ENCODE measurements at places on chromosomes 6 and 20.

DNA sequence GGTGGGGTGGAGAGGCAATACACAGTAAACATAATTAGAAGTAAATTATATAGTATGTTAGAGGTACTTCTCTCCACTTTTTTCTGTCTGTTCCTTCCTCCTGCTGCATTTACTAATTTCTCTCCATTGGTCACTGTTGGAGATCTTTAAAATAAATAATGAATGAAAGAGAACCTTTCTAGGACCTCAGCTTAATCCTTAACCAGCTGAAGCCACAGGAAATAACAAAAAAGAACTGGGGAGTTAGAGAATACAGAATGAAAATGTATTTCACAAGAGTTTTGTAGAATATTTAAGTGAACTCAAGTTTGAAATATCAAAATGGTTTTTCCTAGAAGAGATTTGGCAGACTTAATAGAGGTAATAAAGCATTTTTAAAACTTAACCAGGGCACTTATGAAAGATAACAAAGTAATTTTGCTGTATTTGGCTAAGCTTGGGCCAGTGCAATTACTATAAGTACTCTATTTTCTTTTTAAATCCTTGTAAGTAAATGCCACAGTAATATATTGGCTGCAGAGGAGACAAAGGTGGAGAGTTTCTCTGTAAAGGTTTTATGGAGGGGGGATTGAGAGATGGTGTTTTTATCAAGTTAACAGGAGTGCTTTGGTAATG is 405.0 kb downstream of the CDKAL1 start:
- peak; percentile 42 for DNase-seq

DNA sequence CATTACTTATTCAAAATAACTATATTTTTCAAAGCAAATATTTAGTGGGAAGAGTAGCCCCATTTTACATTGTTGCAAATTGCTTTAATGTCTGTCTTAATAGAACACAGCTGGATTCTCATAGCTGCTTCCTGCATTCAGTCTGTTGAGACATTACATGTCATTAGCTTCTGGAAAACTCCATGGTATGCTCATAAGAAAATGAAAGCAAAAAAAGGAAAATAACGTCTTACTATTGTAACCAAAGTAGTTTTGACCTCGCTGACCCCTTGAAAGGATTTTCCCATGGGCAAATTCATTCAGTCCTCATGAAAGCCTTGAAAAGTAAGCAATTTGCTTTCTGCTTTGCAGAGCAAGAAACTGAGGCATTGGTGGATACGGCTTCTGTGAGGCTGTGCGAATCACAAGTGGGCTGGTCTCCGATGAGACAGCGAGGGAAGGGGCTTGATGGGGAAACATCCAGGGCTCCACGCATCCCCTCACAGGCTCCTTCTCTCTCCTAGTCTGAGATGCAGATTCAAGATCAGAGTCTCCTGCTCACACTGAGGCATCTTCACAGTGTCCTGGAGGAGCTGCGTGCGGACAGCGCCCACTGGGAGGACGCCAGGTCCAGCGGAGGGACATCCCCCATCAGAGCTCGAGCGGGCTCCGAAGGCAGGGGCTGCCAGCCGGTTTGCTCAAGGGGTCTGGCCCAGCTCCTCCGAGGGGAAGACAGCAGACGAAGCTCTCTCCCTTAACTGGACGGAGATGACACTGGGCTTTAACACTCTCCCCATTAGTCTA is 3.3 kb downstream of the C20orf202 start:
- no peak for DNase-seq

DNA sequence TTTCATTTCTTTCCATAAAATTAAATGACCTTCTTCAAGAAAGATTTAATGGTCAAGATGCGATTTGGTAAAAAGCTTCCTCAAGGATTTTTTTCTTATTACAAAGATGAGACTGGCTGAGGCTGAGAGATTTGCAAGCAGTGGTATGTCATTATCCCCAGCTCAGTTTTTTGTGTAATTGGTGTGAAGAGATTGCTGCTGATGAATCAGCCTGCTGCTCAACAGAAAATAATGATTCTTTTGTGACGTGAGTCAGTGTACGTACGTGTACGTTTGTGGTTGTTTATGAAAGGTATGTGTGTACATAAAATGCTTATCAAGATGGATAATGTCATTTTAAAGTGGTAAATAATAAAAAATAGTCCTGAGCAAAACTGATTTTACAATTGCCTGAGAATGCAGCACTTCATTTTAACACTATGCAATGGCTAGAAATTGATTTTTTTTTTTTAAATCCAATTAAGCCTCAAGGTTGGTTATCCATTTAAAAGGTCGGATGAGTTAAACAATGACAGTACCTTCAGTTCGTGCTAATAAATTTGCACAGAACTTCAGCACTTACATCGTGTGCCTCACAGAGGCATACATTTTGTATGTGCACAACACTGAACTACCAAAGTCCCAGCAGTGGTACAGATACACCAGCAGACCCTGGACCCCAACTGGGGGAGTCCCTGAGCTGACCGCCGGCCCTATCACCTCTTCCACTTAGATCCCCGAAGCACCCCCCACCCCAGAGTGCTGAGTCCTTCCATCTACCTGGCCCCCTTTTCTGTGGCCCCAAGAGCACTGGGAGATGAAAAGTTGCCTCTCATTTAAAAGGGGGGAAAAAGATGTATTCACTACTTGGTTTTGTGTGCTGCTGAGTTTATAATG is 9.7 kb upstream of the NPEPL1 start:
- DNase-seq, result no peak

- no peak for DNase-seq
Observed at GRCh38 chr6:56334937-56335336, 87.6 kb upstream of the COL21A1 start.

- peak; percentile 24 for DNase-seq
Observed at GRCh38 chr20:44264287-44264686, 17.2 kb downstream of the GDAP1L1 start.

- DNase-seq, result no peak
Observed at GRCh38 chr6:140828856-140829255, 1303.9 kb upstream of the GJE1 start.

- no peak for DNase-seq
Observed at GRCh38 chr6:149445573-149445972, 39.2 kb downstream of the ZC3H12D start.

- DNase-seq, result no peak
Observed at GRCh38 chr6:137952247-137952646, 85.2 kb downstream of the TNFAIP3 start.

DNA sequence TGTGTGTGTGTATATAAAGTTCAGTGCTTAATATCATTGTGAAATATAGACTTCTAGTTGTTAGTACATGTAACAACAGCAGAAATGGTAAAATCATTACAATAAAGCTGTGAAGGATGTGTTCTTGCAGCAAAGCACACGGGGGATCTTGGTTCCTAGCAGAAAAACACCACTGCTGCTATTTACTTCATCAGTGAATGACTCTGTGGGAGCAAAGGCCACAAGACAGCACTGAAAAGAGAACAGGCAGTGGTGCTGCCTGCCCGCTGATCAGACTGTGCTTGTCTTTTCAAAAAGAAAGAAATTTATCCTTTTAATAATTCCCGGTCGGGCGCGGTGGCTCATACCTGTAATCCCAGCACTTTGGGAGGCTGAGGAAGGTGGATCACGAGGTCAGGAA is 689.9 kb upstream of the CITED2 start:
- DNase-seq, result no peak

DNA sequence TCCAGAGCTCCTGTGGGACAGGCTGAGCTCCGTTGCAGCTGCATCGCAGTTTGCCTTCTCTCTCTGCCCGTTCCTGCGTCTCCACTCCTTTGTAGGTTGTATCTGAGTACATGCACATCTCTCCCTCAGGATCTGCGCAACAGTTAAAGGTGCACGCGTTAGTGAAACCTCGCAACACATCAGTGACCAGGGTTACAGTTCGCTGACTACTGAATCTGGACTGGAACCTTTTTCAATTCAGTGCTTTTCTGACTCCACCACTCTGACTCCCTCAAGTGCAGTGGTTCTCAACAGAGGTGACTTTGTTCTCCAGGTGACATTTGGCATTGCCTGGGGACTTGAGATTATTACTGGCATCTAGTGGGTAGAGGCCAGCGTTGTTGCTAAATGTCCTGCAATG is 44.0 kb downstream of the UST start:
- DNase-seq, result peak; percentile 31

DNA sequence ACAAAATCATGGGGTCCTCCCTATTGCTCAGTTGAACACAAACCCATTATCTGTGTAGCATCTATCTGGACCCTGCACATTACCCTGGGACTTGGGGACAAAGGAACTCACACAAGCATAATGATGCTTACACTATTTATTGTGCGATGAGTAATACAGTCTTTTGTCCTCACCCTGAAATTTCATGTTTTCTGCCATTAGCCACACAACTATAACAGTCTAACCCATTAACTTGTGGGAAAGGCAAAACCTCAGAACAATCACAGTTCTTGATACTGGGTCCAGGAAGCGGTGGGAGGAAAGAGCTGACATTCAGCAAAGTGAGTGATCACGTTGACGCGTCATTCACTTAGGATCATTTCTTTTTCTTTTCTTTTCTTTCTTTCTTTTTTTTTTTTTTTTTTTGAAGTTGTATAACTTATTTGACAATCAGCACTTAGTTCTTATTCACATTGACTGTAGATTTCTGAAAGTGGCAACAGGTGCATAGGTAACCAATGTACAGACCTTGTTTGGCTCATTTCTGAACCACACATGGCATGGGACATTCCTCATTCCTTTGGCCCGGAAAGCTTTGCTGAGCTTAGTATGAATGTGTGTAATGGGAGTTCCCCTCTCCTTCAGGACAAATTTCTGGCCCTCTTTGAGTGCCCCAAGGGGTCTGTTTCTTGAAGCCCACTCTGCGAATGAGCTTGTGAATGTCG is 94.8 kb upstream of the CNKSR3 start:
- no peak for DNase-seq

GRCh38 chr6:134896910-134897309 is 53.0 kb downstream of the ALDH8A1 start:
- no peak for DNase-seq

- DNase-seq, result peak; percentile 41
Observed at GRCh38 chr6:148509800-148510581, 167.4 kb downstream of the SASH1 start.

DNA sequence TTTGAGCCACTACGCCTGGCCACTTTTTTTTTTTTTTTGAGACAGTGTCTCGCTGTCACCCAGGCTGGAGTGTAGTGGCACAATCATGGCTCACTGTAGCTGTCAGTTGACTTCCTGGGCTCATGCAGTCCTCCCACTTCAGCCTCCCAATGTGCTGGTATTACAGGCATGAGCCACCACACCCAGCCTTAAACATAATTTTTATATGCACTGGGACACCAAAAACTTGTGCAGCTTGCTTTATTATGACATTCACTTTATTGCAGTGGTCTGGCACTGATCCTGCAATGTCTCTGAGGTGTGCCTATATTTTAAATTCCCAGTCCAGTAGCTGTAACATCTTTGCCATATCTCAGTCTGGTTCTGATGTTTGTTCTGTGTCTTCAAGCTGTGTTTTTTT is 34.7 kb downstream of the KAT14 start:
- DNase-seq, result no peak

DNA sequence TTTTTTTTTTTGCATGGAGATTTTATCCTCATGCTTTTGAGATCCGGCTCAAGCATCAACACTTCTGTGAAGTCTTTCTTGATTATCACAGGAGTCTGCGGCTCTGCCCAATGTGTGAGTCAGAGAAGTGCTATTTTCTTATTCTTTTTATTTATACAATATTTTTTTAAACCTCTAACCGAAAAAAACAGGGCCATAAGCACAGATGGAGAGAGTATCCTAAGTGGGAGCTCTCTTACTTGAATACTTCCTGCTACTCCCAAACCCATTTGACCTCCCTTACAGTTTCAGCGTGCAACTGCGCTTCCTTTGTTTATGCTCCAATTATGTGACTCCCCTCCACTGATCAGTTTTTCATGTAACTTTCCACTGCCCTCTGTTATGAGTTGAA is 8.7 kb upstream of the ATXN1 start:
- peak; percentile 74 for DNase-seq

GRCh38 chr6:118100717-118101116 is 193.7 kb downstream of the SLC35F1 start:
- peak; percentile 37 for DNase-seq

- DNase-seq, result no peak
Observed at GRCh38 chr6:17100806-17101205, 1.0 kb upstream of the STMND1 start.

DNA sequence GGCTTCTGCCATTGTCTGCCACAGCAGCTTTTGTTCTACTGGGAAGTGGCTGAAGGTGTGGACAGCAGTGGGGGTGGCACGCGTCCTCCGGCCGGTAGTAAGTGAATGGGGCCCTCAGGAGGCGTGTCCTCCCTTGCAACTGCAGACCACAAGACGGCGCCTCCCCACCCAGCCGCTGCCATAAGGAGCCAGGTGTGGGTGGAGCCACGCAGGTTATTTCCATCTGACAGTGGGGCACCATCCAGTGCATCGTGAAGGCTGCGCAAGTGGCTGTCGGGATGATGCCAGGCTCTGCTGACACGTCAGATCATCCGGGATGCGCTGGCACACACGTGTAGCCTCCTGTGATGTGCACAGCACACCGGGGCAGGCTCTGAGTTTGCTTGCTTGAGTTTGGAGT is 379.7 kb downstream of the CDH4 start:
- DNase-seq, result no peak

GRCh38 chr6:68192988-68193387 is 442.1 kb upstream of the ADGRB3 start:
- DNase-seq, result no peak

DNA sequence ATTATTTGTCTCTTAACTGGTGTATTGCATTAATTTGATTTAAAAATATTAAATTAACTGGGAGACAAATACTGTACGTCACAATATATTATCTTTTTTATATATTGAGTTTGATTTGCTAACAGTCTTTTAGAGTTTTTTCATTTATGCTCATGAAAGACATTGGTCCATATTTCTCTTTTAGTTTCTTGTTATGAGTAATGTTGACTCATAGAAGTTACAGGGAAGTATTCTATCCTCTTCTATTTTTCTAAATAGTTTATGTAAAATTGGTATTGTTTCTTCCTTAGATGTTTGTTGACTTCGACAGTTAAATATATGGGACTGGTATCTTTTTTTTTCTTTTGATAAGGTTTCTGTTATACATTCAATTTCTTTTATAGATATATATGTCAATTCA is 1115.6 kb upstream of the CITED2 start:
- no peak for DNase-seq

GRCh38 chr6:166713434-166714186 is 86.6 kb upstream of the RPS6KA2 start:
- no peak for DNase-seq

DNA sequence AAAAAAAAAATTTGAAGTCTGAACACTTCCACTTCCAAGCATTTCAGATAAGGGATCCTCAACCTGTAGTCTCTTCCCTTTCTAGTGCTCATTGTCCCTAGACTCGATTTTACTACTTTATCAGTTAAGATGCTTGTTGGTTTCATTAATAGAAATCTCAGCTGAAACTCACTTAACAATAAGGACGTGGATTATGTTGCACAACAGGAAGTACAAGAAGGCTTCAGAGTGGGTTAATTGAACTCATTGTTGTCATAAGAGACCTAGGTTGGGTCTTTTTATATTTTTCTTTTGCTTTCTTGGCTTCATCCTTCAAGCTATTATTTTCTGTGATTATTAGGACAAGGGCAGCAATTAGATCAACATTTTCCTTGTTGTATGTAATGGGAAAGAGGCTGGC is 175.2 kb downstream of the CDKAL1 start:
- DNase-seq, result no peak

GRCh38 chr6:144098993-144099392 is 3.6 kb upstream of the SF3B5 start:
- no peak for DNase-seq

- DNase-seq, result no peak
Observed at GRCh38 chr6:7819431-7820015, 91.1 kb downstream of the TXNDC5 start.

GRCh38 chr6:168611691-168612090 is 170.7 kb downstream of the SMOC2 start:
- DNase-seq, result no peak

- DNase-seq, result no peak
Observed at GRCh38 chr6:20755631-20756030, 221.4 kb downstream of the CDKAL1 start.

All from Caki2 (cell line).